T-helper 2 cell (primary cell): ENCODE measurements at places on chromosomes 7 and 10.

GRCh38 chr7:149873074-149873969, at the start of gene ATP6V0E2:
Gene ATP6V0E2 (plus strand): TSS chr7:149873969. CDS start chr7:149874066, 97 bp downstream.
- peak; percentile 83 for DNase-seq

- DNase-seq = no peak
These were observed 83.5 kb upstream of the SH2B2 start for GRCh38 chr7:102203218-102203617.

DNA sequence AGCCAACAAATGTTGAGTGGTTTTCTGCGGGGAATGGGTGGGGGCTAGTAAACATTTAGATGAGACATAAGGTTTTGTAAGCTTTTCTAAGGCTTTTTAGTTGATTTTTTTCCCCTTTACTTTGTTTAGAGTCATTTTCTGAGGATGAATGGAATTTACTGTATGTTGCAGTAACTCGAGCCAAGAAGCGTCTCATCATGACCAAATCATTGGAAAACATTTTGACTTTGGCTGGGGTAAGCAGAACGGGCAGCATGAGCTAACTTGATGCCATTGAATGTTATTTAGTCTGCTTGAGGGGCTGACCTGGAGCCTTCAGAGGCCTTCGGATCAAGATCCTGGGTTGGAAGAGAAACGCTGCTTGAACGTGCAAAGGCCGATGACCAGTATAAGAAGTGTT, 37.3 kb downstream of the FBH1 start:
- no peak for DNase-seq

- peak; percentile 59 for DNase-seq
These were observed 44.5 kb upstream of the ACBD5 start for GRCh38 chr10:27285093-27285492.

DNA sequence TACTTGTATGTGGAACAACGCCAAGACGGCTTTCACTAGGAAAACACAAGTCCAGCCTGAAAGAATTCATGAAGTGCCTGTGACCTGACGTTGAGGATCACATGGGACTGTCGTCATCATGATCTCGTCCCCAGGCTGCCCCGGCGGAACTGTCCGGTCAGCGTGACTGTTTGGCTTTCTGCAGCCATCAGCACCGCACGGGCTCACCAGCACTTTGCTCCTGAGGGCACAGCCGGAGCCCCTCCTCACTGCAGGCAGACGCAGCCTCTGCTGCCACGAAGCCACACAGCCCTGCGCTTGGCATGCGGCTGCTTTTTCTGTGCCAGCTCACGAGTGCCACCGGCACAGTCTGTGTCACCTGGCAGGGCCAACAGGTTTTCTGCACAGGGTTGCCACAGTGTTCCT, 9.4 kb upstream of the GET4 start:
- no peak for DNase-seq

- DNase-seq = no peak
These were observed 142.9 kb downstream of the ANKRD30A start for GRCh38 chr10:37268266-37268665.

DNA sequence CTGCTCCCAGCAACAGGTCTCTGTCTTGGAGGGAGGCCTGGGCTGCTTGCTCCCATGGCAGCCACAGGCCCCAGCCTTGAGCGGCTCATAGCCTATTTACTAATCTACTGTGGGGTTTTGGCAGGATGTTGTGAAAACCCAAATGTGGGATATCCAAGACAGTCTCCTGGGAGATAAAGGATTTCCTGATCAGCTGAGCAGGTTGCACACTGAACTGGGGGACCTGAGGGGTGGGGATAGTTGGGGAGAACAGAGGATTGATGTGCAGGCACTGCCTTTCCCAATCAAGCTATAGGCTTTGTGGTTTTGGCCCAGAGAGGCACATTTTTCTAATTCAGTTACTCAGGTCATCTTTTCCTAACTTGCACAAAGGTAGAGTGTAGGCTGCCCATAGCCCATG, 92.6 kb downstream of the SH2D4B start:
- no peak for DNase-seq

GRCh38 chr7:81007051-81007450, 88.2 kb upstream of the SEMA3C start:
- DNase-seq = no peak

- DNase-seq = no peak
These were observed 26.8 kb downstream of the DNAJC1 start for GRCh38 chr10:21976739-21977138.

DNA sequence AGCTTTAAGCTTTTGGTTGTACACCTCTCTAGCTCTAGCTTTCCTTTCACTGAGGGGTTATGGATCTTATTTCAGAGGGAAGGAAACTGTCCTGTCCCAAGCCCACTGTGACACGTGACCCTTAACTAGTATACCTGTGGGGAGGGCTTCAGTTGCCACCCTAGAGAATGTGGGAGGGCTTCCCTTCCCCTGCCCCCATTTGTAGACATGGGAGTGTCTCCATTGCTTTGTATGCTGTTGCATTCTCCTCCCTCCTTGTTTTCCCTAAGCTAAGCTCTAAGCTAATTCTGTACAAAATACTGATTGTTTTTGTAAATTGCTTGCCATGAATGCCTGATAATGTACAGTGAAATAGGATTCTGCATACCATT, 11.2 kb downstream of the LUC7L2 start:
- DNase-seq = no peak

- DNase-seq = no peak
These were observed 2.0 kb upstream of the ATRNL1 start for GRCh38 chr10:115091161-115091560.

- DNase-seq = no peak
These were observed 161.7 kb upstream of the HPS1 start for GRCh38 chr10:98608411-98608810.

GRCh38 chr7:129824291-129825208, 128.2 kb downstream of the UBE2H start:
- DNase-seq = no peak

DNA sequence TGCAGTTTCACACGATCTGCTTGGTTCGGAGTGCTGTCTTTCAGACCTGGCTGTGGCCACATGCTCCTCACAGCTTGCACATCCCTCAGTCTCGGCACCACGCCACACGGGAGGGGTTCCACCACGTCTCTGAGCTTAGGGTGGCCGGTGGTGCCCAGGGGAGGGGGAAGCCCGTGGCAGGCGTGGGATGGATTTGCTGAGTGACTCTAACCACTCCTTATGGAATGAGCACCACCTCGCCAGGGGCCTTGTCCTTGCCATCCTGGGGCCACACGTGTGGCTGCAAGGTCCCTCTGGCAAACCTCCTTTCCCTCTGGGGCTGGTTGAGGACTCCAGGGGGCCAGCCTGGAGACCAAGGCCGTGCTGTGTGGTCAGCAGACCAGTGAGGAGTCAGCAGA, 29.1 kb upstream of the FAM20C start:
- DNase-seq = no peak

- DNase-seq = peak; percentile 99
These were observed at the start of the genes DBF4 and SLC25A40 for GRCh38 chr7:87876040-87876868. Gene DBF4 (plus strand): TSS chr7:87876493. CDS start chr7:87876733, 240 bp downstream. Gene SLC25A40 (minus strand): TSS chr7:87876360. CDS start chr7:87858727, 17,633 bp downstream.

DNA sequence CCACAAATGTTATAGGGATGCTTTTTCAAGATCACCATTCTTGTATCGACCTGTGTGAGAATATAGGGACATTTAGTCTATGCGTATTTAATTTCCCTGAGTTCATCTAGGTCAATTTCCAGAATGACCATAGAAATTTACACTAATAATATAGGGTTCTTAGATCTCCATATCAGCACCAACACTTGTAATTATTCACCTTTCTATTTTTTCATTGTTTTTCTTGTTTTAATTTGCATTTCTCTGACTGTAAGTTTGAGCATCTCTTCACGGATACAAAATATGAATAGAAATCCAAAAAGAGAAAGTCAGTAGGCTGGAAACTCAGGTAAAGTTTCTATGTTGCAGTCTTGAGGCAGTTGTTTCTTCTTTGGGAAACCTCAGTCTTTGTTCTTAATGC, 134.8 kb downstream of the CREB5 start:
- DNase-seq = no peak

- no peak for DNase-seq
These were observed 3.4 kb downstream of the BAG3 start for GRCh38 chr10:119654540-119654939.

DNA sequence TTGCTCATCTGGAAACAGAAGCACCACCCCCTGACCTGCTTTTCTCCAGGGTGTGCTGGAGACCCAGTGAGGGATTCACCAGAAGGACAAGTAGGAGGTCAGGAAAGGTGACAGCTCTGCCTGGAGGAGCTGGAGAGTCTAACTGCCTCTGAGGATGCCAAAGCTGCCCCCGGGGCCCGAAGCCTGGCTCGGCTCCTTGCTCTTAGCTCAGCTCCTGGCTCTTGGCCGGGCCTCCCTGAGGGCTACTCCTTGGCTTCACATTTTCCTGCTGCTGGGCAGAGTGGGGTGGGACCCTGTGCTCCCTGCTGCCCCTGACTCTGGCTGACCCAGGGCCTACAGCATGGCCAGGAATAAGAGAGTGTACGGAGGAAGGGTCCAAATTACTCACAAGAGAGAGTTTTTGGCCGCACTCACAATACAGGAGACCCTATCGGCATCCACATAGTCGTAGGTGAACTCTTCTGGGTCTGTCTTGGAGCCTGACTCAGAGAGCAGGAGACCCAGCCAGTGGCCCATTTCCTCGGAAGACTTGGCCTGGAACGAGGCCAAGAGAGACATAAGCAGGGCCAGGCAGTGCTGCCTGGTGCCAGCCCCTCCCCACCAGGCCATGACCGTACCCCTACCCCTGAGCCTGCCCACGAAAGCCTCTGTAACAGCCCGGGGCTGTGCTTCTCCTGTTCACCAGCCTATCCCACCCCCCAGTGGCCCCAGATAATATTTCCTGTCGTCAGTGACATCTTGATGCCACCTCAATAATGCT, 63.1 kb downstream of the VWA2 start:
- DNase-seq = no peak

- DNase-seq = no peak
These were observed 9.3 kb upstream of the NRBF2 start for GRCh38 chr10:63123727-63124362.

GRCh38 chr7:158733775-158734494, 29.3 kb upstream of the NCAPG2 start:
- DNase-seq = no peak
